ENCODE measurements at places on chromosomes 16 and 17.

GRCh38 chr17:43528319-43528987 lies 17.7 kb downstream of the ETV4 start:
- DNase-seq, result no peak

GRCh38 chr16:583815-584591 lies 5.9 kb upstream of the RAB40C start:
- no peak for DNase-seq

DNA sequence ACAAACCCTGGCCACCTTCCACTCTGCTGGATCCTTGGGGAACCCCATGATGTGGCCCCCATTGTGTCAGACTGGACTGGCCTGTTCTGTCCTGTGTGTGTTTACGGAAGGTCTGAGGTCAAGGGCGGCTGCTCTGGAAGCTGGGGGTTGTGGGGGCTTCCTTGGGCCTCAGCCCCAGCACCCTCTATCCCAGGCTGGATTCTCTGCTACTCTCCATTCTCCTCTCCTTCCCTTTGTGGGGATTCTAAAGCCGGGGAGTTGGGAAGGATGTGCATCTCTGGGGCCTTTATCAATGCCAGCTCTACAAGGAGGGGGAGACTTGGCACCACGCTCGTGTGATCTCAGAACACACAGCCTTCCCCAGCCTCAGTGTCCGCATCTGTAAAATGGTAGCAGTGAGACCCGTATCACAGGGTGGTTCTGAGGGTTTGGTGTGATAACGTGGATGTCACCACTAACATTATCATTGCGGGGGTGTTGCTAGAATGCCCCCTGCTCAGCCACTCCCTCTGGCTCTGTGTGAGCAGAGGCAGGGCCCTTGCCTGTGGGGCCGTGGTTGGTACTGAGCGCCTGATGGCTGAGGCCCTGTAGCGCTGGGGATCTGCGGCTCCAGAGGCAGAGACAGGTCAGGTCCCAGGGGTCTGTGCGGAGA lies 18.1 kb downstream of the ADGRG1 start:
- no peak for DNase-seq

DNA sequence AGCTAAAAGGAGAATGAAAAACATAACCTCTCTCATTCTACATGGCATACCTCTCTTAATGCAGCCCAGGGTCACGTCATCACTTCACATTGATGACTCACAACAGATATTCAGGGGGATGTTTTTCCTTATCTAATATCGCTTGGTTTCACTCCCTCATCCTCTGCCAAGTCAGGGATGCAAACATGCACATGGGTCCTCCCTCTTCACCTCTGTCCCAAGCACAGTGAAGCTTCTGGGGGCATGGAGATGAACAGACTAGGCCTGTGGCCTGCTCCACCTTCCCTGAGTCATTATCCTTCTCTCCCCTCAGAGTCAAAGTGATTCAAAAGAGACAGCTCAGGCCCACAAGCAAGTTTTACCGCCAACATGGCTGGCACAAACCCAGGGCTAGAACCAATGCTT lies 2.3 kb upstream of the MT2A start:
- DNase-seq, result no peak

DNA sequence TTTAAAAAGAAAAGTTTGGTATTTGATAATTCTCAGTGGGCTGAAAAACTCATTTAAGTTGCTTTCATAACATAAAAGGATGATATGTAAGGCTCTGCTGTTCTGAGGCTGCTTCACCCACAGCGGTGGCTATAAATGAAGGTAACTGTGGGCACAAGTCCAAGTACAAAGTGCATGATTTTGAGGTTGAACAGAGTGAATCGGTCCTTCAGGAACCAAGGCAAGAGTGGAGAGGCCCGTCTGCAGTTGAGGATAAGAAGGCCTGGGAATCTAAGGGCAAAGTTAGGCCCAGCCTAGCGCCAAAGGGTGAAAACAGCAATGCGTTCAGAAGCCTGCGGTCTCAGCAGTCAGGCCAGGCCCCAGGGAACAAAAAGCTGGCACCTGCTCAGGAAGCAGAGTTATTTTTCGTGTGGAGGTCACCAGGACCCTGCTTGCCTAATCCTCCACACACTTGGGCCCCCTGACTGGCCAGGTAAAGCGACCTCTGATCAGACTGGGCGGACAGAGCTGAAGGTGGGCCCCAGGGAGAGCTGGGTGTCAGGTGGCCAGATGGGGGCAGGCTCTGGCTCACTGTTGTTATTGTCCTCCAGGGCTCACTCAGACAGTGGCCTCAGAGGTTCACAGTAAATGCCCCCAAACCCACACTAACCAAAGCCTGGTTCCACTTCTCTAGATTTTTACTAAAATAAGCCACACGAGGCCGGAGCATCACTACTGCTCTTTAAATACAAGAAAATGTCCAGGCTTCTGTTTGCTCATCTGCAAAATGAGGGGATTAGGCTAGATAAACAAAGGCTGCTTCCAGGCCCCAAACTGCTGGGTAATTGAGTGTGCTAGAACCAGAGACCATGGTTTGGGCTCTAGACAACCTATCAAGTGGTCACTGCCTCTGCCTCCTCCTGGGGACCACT lies 46.5 kb downstream of the TEX2 start:
- DNase-seq, result no peak

DNA sequence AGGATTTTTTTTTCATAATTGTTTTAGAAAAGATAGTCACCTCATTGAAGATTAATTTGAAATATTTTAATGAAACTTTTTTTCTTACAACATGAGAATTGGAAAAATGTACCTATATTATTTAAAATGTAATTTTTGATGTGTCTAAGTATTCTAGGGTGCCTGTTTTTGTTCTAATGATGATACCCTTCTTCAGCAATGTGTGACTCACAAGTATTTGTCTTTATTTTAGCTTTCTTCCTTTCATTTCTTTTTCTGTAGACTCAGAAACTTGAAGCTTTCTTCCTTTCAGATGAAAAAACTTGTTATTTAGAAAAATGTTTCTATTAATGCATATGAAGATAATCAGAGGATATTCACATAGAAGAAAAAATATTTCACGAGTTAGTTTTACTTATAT lies 231.8 kb downstream of the BCAS3 start:
- DNase-seq, result no peak

DNA sequence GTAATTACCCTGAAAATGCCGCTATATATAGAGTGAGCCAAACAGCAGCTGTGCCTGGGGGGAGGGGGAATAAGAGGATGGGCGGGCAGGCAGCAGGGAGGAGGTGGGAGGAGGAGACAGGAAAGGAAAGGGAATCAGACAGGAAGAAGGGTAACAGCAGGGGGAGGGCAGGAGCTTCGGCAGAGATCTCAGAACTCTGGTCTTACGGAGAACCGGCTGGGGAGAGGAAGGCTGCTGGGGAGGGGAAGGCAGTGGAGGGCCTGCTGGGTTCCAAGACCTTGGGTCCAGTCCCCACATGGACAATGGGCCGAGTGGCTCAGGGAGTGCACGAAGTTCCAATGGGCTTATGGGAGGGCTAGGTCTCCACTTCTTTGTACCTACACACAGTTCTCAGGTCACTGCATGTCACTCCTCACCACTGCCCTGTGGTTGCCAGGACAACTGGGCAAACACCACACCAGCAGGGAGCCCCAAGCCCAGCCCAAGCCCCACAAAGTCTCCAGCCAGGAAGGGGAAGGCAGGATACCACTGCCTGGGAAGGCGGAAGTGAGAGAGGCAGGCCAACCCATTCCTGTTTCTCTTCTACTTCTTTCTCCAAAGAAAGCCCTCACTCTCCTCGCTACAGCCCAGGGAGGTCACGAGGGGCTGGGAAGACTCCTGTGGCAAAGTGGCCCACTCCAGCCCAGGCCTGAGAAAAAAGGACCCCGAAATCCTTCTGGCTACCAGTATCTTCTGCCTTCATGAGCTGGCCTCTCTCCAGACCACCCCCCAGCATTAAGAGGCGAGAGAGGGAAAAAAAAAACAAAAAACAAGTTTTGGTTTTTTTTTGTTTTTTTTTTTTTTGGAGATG lies 25.3 kb downstream of the G6PC3 start:
- DNase-seq, result peak; percentile 91

DNA sequence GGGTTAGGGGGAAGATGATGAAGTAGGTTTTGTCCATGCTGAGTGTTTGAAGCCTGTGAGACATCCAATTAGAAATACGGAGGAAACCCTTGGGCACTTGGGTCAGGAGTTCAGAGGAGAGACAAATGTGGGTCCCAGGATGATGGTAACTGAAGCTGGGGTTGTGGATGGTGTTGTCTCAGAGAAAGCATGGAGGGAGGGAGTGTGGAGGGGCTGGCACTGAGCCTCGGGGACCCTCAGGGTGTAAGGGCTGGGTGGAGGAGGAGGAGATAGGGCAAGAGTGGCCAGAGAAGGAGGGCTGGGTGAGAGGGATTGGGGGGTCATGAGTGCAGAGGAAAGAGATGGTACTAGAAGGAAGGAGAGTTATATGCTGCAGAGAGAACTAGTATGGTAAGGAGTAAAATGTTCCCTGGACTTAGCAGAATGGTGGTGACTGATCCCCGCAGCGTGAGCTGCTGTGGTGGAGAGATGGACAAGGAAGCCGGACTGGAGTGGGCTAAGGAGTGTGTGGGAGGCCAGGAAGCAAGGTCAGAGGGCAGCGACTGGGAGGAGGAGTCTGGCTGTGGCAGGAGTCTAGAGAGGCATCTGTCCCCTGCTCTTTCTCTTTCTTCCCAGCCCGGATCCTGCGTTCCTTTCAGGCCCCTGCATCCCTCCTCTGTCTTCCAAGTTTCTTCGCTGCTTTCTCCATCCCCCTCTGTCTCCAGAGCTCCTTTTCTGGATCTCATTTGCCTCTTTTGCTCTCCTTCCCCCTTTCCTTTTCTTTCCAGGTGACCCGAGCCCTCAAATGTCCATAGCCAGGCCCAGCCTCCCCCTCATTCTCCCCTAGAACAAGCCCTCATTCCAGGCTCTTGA lies 3.9 kb upstream of the COL1A1 start:
- no peak for DNase-seq
